ENCODE measurements at places on chromosomes 1 and 21.

GRCh38 chr1:69081668-69082067 lies 486.1 kb upstream of the LRRC7 start:
- no peak for DNase-seq

DNA sequence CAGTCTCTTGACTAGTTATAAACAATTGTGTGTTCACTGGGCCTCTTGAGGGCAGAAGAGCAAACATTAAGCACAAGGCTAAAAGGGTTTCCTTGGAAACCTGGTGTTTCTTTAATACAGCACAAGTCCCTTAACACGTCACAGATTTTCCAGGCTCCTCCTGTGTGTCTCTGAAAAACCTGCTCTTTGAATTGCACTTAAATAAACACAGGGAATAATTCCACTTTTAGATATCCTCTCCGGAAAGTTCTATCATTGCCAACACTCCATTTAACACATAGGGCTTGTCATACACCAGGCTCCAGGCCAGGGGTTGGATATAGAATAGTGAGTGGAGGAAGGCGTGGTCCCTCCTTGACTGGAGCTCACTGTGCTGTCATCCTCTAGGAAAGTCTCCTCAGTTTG lies 442.6 kb downstream of the DSCAM start:
- DNase-seq = no peak

DNA sequence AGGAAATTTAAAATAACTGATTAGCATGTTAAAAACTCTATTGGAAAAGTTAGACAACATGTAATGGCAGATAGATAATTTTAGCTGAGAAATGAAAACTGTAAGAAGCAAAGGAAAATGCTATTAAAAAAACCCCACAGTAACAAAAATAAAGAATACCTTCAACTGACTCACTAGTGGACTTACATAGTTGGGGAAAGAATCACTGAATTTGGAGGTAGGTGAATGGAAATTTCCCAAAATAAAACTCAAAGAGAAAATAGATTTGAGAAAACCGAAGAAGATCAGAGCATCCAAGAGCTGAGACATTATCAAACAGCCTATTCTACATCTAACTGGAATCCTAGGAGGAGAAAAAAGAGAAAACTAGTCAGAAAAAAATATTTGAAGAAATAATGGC lies 34.7 kb downstream of the PDE4B start:
- no peak for DNase-seq

DNA sequence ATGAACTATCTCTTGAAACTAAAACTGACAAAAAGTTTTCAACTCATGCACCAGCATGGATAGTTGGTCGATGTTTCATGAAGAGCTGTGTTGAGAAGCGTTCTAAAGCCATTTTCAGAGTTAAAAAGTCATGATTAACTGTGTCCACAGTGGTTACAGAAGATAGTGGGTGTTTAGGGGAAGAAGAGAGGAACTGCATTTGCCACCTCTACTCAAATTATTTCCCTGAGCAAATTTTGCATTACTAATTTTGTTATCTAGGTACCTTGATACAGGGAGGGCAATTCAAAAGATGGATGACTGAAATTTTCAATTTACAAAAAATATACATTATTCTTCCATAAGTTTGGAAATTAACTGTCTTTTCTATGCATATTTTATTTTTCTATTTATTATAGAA lies 15.5 kb downstream of the SAMSN1 start:
- no peak for DNase-seq

GRCh38 chr1:97061604-97062003 lies 340.0 kb downstream of the PTBP2 start:
- no peak for DNase-seq

- DNase-seq = no peak
Measured at GRCh38 chr1:170823120-170823519, 112.2 kb upstream of the MROH9 start.
